EH (cell line): ENCODE measurements at places on chromosomes 3 and 15.
A peak's percentile ranks its signal among the peaks of the same experiment; 100 is the strongest.

DNA sequence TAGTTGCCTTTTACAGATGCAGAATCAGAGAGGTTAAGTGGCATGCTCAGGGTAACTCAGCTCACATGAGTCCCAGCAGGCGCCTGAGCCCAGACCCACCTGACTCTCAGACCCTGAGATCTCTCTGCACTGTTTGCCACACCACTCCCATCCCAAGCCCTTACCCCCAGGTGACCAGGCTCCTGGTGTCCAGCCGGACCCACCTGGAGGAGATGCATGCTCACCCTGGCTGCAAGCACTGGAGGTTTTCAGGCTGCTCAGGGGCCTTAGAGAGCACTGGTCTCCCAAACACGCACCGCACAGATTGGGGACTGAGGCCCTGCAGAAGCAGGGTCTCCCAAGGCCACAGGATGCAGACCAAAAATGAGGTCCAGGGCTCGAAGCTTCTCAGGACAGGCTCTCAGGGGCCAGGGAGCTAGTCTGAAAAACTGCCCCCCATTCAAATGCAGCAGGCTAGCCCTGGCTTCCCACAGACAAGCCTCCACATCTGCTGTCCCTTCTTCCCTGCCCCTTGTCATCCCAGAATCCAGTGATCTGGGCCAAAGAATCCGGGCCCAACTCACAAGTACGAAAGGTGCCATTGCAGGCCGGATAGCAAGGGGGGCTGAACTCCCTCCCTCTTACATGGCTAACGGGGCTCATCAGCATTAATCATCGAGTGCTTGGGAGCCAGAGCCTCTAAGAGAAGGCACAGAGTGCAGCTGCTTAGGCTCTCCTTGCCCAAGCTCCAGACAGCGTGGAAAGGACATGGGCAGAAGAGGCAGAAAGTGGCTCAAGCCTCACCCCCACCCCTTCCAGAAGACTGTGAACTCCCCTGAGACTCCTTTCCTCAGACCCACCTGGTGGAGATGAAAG, 90.2 kb upstream of the PRR20G start:
- DNase-seq: no peak

DNA sequence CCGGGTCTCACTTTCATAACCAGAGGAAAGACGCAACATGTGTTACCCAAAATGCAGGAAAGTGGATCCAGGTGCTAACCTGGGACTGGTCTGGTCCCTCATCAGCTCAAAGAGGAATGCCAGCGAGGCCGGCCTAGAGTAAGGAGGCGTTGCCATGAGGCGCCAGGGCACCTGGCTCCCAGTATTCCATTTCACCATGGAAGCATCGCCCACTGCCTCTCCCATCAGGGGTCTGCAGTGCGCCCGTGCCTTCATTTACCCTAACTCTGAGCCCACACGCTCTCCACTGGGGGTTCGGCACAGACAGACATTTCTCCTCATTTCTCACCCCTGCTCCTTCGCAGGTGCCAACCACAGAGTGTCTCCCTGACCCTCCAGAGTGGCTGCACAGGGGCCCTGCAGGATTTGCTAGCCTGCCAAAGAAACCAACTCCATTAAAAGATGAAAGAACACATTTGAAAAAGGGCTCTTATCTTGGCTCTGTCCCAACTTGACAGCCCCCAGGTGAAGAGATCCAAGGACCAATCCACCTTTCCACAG, 61.5 kb downstream of the ABTB1 start:
- DNase-seq: no peak

DNA sequence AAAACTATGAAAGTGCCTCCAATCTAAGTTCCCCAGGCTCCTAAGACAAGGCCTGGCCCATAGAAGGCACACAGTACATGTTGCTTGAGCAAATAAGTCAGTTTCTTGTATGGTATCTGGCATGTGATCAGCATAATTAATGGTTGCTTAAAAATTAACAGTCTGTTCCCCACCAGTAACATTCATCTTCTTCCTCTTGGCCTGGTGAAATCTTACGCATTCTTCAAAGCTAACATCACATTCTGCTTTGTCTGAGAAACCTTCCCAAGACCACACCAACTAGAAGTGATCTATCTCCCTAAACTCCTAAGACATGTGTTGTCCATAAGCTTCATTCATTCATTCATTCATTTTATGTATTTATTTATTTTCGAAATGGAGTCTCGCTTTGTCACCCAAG, 48.1 kb downstream of the LIPC start:
- no peak for DNase-seq

DNA sequence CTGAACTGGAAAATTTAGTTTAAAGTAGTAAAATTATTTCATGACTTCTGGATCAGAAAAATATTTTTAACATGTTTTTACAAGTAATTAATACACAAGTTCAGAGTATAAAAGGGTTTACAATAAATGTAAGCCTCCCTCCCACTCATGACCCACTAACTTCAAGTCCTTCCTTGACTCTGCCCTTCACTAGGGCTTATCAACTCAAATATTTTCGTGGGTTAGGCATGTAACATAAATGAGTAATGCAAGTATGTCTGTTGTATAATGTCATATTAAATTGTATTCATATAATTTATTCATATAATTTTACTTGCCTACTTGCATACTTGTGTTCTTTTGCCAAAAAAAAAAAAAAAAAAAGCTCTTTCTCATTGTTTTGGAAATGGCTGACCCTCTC, 3.4 kb upstream of the OPA1 start:
- no peak for DNase-seq

DNA sequence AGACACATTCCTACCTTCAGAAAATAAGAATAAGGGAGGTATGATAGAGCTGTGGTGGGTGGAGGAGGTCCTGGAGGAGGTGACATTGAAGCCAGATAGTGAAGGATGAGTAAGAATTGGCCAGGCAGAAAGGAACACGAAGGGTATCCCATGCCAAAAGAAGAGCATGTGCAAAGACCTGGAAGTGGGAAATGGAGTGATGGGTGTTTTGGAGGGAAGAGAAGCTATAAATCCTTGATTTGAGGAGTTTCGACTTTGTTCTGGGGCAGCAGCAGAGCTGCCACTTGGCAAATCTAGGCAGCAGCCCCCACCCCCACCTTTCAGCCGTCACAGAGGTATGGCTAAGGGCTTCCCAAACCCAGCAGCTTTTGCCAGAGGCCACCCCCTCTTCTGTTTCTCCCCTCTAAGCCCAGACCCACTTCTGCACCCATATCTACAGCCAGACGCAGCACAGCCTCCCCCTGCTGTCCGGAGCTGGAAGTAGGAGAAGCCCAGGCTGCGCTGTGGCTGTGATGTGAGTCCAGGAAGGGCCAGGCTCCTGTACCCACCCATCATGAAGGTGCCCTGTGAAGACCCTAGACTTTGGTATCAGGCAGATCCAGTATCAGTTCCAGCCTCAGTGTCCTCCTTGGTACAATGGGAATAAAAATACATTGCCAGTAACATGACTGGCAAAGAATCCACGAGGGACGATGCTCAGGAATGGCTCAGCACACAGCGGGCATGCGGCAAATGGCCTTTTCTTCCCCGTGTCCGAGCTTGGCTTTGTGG, 188.7 kb upstream of the LINGO1 start:
- DNase-seq: peak; percentile 58

- DNase-seq: peak; percentile 63
Observed at GRCh38 chr3:43389388-43390254, 103.3 kb downstream of the SNRK start.

- peak; percentile 94 for DNase-seq
Observed at GRCh38 chr3:177150970-177151627, 46.2 kb downstream of the TBL1XR1 start.

DNA sequence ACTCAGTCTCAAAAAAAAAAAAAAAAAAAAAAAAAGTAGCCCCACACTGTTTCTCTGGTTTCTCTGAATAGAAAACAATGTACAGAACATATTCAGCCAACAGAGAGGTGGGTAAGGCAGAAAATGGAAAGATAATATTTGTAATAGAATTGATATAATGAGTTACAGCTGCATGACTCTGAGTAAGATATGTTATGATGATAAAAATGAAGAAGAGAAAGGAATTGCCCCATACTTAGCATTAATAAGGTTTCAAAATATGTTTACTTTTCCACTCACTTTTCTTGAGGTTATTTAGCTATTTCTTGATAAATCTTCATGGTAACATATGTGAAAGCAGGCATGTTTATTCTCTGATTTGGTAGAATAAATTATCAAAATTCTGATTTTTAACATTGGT, 100.9 kb upstream of the ROBO2 start:
- no peak for DNase-seq

DNA sequence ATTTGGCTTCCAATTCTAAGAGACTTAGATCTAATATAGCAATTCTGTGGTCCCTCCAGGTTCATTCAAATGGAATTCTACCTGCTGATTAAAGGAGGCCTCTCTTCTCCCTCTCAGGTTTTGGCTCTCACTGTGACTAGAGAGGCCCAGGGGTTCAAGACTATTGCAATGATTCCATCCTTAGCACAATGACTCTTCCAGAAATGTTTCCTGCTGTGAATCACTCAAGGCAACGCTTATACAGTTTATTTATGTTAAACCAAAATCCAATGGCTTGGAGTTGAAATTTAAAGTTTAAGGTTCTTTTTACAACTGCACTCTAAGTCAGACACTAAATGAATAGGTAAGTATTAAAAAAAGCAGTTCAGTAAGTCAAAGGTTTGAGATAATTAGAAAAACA, 39.9 kb downstream of the IFT57 start:
- DNase-seq: peak; percentile 33

GRCh38 chr3:122502941-122503340, 11.8 kb downstream of the KPNA1 start:
- DNase-seq: no peak

DNA sequence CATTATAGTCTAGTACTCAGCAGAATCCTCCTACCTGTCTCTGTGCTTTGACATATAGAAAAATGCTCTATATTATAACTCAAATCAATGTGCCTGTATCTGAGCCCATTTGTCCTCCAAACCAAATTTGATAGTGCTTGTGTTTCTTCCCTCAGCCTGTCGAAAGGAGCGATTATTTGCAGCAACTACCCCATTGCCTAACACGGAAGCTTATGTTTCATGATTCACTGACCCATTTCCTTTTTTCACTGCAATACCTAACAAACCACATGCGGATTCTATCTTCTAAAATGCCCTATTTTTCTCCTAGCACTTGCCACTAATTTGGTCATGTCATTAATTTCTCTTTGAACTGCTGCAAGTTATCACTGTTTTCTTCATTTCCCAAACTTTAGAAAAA, 1220.6 kb upstream of the CADM2 start:
- no peak for DNase-seq

GRCh38 chr3:1583044-1583443, 490.2 kb downstream of the CNTN6 start:
- no peak for DNase-seq

- DNase-seq: no peak
Observed at GRCh38 chr3:76679541-76679940, 360.4 kb upstream of the ROBO2 start.

GRCh38 chr3:186915806-186916796, 14.2 kb upstream of the ST6GAL1 start:
- DNase-seq: no peak

DNA sequence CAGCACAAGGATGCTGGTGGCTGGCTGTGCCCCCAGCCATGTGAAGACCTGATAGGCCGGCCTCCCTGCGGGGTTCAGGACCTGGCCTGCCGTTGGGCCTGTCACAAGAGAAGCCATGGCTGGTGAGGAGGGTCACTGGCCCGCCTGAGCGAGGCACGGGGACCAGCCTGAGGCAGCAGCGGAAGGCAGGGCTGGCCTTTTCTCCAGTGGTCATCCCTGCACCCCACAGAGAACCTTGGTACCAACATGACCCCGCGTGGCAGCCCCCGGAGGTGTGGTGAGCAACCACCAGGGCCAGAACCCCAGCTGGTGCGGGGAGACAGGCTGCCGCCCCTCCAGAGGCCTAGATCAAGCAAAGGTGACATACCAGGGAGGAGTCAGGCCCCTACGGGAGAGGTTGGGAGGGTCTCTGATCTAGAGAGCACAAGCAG, 134.1 kb upstream of the MEF2A start:
- no peak for DNase-seq

DNA sequence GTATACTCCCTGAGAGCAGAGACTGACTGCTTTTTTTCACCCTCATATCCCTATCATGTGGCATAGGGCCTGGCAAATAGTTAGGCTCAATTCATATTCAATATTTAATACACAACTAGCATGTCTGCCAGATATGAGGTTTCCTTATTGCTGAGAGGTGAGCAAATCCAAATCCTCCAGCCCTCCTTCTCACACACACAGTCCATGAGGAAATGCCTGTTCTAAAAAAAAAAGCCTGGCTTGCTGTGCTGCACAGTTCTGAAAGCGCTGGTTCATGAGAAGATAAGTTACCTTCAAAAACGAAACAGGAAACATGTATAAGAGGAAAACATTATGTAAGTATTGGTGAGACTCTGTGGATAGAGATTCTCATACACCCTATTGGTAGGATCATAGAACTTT, 15.5 kb upstream of the ACAP2 start:
- no peak for DNase-seq

- peak; percentile 33 for DNase-seq
Observed at GRCh38 chr15:94327356-94327936, 96.1 kb downstream of the MCTP2 start.

- peak; percentile 32 for DNase-seq
Observed at GRCh38 chr15:84761607-84762131, 13.3 kb downstream of the ZNF592 start.

DNA sequence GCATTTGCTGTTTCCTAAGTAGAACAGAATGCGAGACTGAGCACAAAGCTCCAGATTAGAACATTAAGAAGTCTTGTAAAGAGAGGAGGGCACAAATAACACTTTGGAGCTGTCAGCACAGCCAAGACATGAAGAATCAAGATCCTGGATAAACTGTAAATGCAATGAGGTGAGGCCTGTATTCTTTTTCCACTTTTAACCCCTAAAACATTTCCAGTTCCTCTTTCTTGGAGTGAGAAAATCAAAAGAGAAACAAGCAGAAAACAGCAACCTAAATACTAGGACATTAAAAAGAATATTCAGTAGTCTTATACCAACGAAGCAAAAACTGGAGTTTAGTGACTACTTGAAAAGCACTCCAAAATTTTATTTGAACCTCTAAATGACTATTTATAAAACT, 204.3 kb downstream of the ZBTB20 start:
- no peak for DNase-seq

GRCh38 chr3:64494526-64494925, 193.3 kb downstream of the ADAMTS9 start:
- no peak for DNase-seq

DNA sequence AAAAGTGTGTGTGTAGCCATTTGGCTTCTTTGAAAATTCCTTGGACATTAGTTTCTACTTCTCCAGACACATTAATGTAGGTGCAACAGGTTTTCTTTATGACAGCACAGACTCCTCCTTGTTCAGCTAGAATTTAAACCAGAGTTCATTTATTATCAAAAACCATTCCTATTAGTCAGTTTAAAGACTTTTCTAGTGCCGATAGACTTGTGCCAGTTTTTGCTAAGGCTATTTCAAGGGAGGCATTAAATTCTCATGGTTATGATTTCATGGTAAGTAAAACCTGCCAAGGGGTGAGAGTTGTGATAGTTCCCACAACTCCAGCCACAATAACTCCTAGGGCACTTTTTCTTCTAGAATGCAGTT, 20.6 kb upstream of the SENP7 start:
- DNase-seq: peak; percentile 54

DNA sequence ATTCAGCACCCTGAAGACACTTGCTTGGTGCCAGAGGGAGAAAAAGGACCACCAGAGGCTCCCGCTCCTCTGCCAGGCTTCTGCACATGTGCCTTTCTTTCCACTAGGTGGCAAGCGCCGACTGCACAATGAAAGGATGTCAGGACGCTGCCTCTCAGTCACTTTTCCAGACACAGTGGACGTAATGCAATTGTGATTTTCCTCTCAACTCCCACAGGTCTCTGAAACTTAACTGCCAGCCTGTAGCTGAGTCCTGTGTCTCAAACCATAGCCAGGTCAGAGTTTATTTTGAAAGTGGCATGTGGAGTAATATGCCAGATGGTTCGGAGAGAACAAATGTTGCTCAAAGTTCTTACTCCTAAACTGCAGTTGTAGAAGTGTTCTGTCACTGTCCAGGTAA, 162.9 kb downstream of the ITPR1 start:
- DNase-seq: peak; percentile 76
